SK-N-SH (cell line): ENCODE measurements at places on chromosomes 12 and 14. TPM values are rescaled to one million over a fixed set of nuclear protein-coding genes. Genes with fewer than 3 reads are reported as not detected.

- DNase-seq, result no peak
Observed at GRCh38 chr12:57477710-57478681, 1.7 kb downstream of the ARHGAP9 start.

NEMP1 gene
- 6.2 and 8.8 TPM in 2 replicates for polyA plus RNA-seq

PTCSC3 gene
- not detected in 2 replicates for polyA plus RNA-seq

- DNase-seq, result no peak
Observed at GRCh38 chr12:76883811-76884210, 5.0 kb upstream of the CSRP2 start.

PMCH gene
- not detected in 2 replicates for polyA plus RNA-seq

DNA sequence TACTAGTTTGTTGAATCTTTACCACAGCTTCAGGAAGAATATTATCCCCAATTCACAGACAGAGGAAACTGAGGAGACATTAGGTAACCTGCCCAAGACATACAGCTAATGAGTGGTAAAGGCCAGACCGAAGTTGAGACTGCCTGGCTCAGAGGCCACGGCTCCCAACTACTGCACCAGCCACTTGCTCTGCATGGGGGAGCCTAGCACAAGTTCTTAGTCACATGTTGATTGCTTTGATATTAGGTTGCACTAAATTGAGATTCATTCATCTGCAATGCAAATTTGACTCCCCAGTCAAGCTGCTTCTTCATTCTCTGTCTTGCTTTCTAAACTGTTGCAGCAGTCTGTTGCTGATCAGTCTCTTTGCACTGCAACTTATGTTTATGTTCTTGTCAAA lies 25.9 kb upstream of the POLR3B start:
- no peak for DNase-seq

LUM gene
- polyA plus RNA-seq, result 30.6 and 50.2 TPM in 2 replicates

GRCh38 chr12:71407732-71408131 lies 31.9 kb upstream of the LGR5 start:
- DNase-seq, result no peak

OS9 gene
- 280 and 362 TPM in 2 replicates for polyA plus RNA-seq
